ENCODE measurements at places on chromosomes 3 and 15.

DNA sequence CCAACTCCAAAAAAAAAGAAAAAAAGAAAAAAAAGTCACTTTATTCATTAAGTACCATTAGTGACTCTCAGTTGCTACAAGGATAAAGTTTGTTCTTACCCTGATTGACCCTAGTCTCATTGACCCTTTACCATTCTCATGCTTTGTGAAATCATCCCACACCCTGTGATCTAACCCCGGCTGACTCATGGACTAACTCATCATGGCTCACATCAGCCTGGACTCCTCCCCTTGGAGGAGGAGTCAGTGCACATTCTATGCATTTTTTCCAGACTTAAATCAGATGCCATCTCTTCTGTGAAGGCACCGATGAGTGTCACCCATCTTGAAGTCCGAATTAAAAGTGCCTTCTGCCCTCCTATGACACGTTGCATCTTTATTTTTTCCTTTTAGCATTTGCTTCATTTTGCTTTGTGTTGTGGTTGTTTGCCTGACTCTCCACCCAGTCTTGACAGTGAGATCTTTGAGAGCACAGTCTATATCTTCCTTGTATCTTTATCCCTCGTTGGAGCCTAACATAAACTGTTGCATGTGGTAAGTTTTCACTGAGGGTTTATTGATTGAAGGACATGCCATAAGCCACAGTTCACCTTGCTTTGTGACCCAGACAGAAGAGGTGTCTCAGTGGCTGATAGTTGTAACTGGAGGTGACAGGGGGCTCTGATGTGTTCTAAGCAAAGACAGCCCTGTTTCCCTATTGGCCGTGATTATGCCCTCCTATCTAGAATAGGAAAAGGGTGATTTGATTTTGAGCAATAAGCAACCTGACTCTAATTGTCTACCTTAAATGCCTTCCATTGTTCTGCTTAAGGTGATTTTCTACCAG is 72.1 kb downstream of the IL1RAP start:
- DNase-seq: no peak

DNA sequence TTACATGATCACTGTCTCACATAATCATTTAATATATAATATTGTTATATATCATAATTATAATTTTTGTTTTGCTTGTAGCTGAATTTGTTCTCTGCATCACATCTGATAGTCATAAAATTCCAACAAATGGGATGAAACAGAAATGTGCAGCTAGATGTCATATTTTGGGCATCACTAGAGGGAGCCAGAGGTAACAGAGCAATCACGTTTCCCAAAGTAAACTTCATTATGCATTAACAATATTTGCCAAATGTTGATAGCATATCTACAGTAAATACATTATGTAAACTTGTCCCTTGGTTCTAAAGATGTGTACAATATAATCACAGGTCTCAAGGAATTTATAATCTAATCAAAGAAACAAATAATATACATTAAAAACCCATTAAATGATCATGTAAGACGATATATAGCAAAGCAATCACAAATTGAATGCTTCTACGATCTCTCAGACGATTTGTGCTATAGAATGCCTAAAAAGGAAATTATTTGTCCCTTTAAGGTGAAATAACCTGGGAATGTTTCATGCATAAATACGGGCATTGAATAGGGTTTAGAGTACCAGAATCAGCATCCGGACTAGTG is 234.2 kb upstream of the MCTP2 start:
- DNase-seq: no peak

DNA sequence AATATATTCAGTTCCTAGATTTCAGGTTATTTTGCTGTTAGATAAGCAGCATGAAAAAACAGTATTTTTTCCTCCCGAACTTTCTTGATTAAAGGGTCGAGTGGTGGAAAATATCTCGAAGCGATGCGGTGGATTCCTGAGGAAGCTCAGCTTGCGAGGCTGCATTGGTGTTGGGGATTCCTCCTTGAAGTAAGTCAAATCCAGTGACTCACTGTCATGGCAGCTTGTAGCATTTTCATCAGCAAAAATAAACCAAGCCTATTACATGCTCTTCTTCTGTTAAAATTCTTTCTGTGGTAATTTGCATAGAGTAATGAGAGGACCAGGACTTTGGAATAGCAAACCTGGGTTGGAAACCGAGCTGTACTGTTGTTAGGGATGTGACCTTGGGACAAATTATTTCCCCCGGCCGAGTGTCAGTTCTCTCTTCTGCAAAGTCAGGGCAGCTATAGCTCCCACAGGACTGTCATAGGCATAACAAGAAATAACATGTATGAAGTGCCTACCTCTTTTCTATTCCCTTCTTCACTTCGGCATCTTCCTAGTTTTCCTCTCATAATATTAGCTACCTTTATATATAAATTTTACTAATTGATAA is 75.6 kb downstream of the UBP1 start:
- no peak for DNase-seq

- DNase-seq: no peak
These were observed 23.8 kb downstream of the MTMR14 start for GRCh38 chr3:9673082-9673481.

GRCh38 chr3:43086460-43087165 is 19.3 kb downstream of the POMGNT2 start:
- DNase-seq: no peak

GRCh38 chr15:98626153-98626552 is 22.2 kb upstream of the IGF1R start:
- no peak for DNase-seq
